Endothelial cell of umbilical vein (primary cell): ENCODE measurements at places on chromosomes 3 and 15. TPM values are rescaled to one million over a fixed set of nuclear protein-coding genes. Genes with fewer than 3 reads are reported as not detected.

- H3K36me3 ChIP-seq, result no peaks in the 10 kb centered on the region
- H3K4me3 ChIP-seq, result no peak overlapping the region
- DNase-seq, result no peak
- no peak overlapping the region for H3K27ac ChIP-seq
- no peaks in the 10 kb centered on the region for H3K27me3 ChIP-seq
- H3K4me1 ChIP-seq, result no peaks in the 10 kb centered on the region
Observed at GRCh38 chr3:113685124-113685523, 11.3 kb downstream of the USF3 start.

SOX2 gene
- 0.13 TPM in 1 of 2 replicates, not detected in the other for total RNA-seq

DNA sequence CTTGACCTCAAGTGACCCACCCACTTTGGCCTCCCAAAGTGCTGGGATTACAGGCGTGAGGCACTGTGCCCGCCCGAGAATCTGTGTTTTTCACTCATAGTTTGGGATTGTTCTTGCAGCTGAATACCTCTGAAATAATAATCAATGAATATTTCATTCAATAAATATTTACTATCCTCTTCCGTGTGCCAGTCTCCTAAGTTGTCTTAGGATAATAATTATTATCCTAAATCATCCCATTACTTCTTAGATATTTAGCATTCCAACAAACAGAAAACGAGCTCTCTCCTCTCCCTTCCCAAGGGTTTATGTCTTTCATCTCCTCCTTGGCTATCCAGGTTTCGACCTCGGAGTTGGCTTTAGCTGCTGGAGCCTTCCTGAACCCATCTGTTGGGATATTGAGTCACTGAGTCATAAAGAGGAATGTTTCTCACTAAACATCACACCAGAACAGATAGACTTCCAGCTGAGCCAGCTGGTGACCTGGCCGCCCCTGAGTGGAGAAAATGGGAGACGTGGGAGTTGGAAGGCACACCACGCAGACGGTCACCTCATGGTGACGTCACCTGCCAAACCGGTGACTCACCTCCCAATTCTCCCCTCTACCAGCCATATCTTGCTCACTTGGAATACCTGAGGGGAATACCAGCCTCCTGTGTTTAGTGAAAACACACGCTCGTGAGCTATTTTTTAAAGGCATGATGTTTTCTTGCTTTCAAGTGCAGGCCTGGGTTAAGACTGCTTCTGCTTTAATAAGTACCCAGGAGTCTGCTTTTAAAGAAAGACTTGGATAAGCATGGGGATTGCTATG is 43.9 kb downstream of the BHLHE40 start:
- no peak overlapping the region for H3K4me3 ChIP-seq
- H3K27ac ChIP-seq, result peak overlapping the region; percentile 91
- H3K4me1 ChIP-seq, result peaks cover 33% of the 10 kb centered on the region
- no peaks in the 10 kb centered on the region for H3K27me3 ChIP-seq
- peak; percentile 94 for DNase-seq

DNA sequence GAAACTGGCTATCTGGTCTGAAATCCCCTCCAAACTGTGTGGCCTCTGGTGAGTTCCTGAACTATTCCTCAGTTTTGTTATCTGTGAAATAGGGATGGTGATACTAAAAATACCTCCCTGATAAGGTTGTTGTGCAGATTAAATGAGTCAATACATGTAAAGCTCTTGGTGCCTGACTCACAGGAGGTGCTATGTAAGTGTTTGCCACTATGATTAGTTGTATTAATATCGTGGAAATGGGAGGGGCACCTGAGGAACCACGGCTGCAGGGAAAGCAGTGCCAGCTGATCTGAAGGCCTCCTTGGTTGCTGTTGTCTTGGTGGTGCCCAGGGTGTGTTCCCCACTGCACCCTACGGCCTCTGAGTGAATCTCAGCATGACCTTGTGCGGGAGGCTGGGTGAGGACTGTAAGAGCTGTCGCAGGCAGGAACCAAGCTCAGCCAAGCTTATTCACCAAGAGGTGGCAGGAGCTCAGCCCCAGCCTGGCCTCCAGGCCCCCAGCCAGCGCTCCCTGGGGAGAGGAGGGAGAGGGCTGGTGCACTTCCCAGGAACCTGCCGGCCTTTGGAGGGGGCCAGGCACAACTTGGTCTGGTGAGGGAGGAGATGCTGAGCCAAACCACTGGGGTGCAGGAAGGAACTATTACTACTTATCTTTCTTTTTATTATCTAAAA is 44.8 kb upstream of the CCDC174 start:
- H3K36me3 ChIP-seq, result no peaks in the 10 kb centered on the region
- no peak for DNase-seq
- H3K27me3 ChIP-seq, result peaks cover 28% of the 10 kb centered on the region
- no peaks in the 10 kb centered on the region for H3K4me1 ChIP-seq

PPARG gene
- 1.3 and 1.5 TPM in 2 replicates for total RNA-seq

LRRC34 gene
- 2.4 and 2.5 TPM in 2 replicates for total RNA-seq

DNA sequence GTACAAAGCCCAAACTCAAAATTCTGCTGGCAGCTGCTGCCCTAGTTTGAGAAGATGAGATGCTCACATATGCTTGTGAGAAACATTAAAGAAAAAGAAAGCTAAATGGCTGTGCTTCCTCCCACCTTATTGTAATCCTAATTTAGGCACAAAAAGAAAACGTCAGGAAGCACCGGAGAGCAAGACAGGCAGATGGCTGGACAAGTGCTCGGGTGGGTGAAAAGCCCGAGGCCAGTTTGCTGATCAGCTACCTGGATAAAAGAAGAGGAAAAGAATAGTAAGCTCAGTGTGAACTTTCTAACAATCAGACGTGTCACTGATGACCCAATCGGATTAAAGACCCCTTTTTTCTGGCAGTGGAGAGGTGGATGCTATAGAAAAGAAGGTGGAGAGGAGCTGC is 368.0 kb upstream of the ATP10A start:
- DNase-seq, result no peak
- H3K27ac ChIP-seq, result no peak overlapping the region
- no peak overlapping the region for H3K4me3 ChIP-seq
- no peaks in the 10 kb centered on the region for H3K27me3 ChIP-seq

DNA sequence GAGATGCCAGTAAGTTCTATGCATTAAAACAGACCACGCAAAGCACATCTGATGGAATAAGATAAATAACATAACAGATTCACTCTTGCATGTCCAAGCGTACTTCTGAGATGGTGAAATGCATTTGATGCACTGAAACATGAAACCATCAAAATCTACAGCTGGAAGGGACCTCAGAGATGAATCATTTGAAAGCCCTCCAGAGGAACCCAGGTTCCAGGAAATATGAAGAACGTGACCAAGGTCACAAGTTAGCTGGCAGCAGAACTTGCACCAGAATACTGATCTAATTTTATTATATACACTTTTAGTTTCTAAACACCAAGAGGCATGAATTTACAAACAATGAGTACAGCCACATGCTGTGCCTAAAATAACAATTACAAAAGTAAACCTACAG is 957.1 kb downstream of the FHIT start:
- no peak overlapping the region for H3K4me3 ChIP-seq
- H3K27me3 ChIP-seq, result no peaks in the 10 kb centered on the region
- DNase-seq, result no peak
- no peaks in the 10 kb centered on the region for H3K36me3 ChIP-seq
- H3K27ac ChIP-seq, result no peak overlapping the region
- H3K4me1 ChIP-seq, result no peaks in the 10 kb centered on the region

- H3K27me3 ChIP-seq, result no peaks in the 10 kb centered on the region
- no peak for DNase-seq
- no peak overlapping the region for H3K27ac ChIP-seq
- no peaks in the 10 kb centered on the region for H3K4me1 ChIP-seq
- no peak overlapping the region for H3K4me3 ChIP-seq
Observed at GRCh38 chr3:53624061-53624857, 129.8 kb downstream of the CACNA1D start.

GRCh38 chr3:156790156-156790555 is 36.0 kb upstream of the LEKR1 start:
- no peaks in the 10 kb centered on the region for H3K36me3 ChIP-seq
- DNase-seq, result no peak
- no peak overlapping the region for H3K27ac ChIP-seq
- H3K4me1 ChIP-seq, result peaks cover 26% of the 10 kb centered on the region

DNA sequence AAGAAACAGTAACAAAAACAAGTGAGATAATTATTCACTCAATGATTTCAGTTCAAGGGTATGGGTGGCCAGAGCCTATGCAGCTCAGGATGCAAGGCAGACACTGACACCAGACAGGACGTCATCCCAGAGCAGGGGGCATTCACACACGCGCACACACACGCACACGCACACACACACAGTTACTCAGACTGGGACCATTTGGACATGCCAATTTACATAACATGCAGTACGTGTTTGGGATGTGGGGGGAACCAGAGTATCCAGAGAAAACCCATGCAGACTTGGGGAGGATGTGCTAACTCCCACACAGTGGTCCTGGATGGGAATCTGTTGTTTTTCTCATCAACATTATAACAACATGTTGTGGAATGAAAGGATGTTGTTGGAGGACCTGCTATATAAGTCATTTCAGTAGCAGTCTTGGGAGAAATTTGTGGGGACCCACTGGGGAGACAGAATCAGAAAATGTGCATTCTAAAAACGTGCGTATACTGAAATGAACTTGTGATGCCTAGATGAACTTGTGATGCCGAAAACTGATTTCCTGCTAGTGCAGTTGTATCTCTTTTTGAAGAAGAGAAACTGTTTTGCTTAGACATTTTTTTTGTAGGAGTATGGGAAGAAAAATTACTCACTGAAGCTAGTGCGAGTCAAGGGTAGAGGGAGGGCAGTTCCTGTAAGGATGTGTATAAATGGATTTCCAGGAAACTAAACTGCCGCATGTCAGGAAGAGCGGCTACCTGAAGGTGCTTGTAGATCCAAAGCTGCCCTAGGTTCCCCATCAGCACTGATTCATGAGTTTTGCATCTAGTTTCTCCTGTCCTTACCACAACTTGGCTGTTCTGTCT is 25.2 kb downstream of the CD200 start:
- no peaks in the 10 kb centered on the region for H3K36me3 ChIP-seq
- peak; percentile 39 for DNase-seq
- H3K4me1 ChIP-seq, result peaks cover 18% of the 10 kb centered on the region
- no peak overlapping the region for H3K4me3 ChIP-seq
- H3K27me3 ChIP-seq, result no peaks in the 10 kb centered on the region
- no peak overlapping the region for H3K27ac ChIP-seq

SERPINI1 gene
- 0.22 and 0.28 TPM in 2 replicates for total RNA-seq

- no peaks in the 10 kb centered on the region for H3K27me3 ChIP-seq
- no peak overlapping the region for H3K27ac ChIP-seq
- peaks cover 10% of the 10 kb centered on the region for H3K4me1 ChIP-seq
- no peak overlapping the region for H3K4me3 ChIP-seq
- H3K36me3 ChIP-seq, result peaks cover 2% of the 10 kb centered on the region
- no peak for DNase-seq
Observed at GRCh38 chr15:40999190-40999589, 45.9 kb downstream of the CHAC1 start.

- no peaks in the 10 kb centered on the region for H3K27me3 ChIP-seq
- H3K4me1 ChIP-seq, result no peaks in the 10 kb centered on the region
- H3K27ac ChIP-seq, result no peak overlapping the region
- H3K4me3 ChIP-seq, result no peak overlapping the region
- no peaks in the 10 kb centered on the region for H3K36me3 ChIP-seq
Observed at GRCh38 chr15:85086855-85087254, 105.2 kb downstream of the PDE8A start.
